Left lung (tissue), 14 donors: ENCODE measurements at places on chromosomes 5 and 9. TPM values are rescaled to one million over a fixed set of nuclear protein-coding genes. Genes with fewer than 3 reads are reported as not detected.

- no peak overlapping the region for H3K4me3 ChIP-seq
- H3K27me3 ChIP-seq, result no peaks in the 10 kb centered on the region
- peaks cover 16% of the 10 kb centered on the region for H3K4me1 ChIP-seq
- no peak for DNase-seq
These were observed 102.2 kb upstream of the DAB2 start for GRCh38 chr5:39526914-39527477.

FCN2 gene
- total RNA-seq, result not detected

CNTNAP3B gene
- 3.4 TPM for total RNA-seq

TNFSF15 gene
- total RNA-seq, result 20.5 TPM

- H3K4me1 ChIP-seq, result no peaks in the 10 kb centered on the region
- no peaks in the 10 kb centered on the region for H3K36me3 ChIP-seq
- H3K4me3 ChIP-seq, result no peak overlapping the region
- no peak for DNase-seq
- H3K27me3 ChIP-seq, result no peaks in the 10 kb centered on the region
- H3K27ac ChIP-seq, result no peak overlapping the region
These were observed 97.3 kb downstream of the MAPKAP1 start for GRCh38 chr9:125609744-125610143.

- H3K27me3 ChIP-seq, result no peaks in the 10 kb centered on the region
- no peaks in the 10 kb centered on the region for H3K4me1 ChIP-seq
- no peak overlapping the region for H3K4me3 ChIP-seq
- H3K36me3 ChIP-seq, result no peaks in the 10 kb centered on the region
These were observed 42.8 kb upstream of the FAT2 start for GRCh38 chr5:151633892-151634291.

- H3K4me1 ChIP-seq, result no peaks in the 10 kb centered on the region
- no peak overlapping the region for H3K4me3 ChIP-seq
- H3K36me3 ChIP-seq, result no peaks in the 10 kb centered on the region
These were observed 1770.8 kb upstream of the CDH9 start for GRCh38 chr5:28808967-28809810.

SCAI gene
- total RNA-seq, result 12.7 TPM

DNA sequence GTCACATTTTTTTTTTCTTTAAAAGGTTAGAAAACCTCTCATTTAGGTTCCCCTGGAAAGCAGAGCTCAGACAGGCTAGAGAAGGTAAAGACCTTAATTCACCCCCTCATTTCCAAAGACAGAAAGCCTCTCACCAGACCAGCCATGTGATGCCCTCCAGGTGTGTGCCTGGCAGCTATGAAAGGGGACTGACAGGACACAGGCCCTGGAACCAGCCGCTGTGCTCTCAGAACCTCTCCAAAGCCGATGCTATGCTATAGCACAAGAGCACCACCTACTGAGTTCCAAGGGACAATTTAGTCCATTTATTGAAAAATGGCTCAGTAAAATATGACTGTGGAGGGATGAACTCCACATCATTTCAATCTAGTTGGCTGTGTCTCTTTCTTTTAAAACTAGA lies 48.8 kb downstream of the FANCC start:
- no peaks in the 10 kb centered on the region for H3K36me3 ChIP-seq
- no peaks in the 10 kb centered on the region for H3K27me3 ChIP-seq
- no peak overlapping the region for H3K4me3 ChIP-seq
- DNase-seq, result no peak
- H3K27ac ChIP-seq, result no peak overlapping the region

- no peaks in the 10 kb centered on the region for H3K36me3 ChIP-seq
- peak; percentile 40 for DNase-seq
- H3K4me3 ChIP-seq, result no peak overlapping the region
These were observed 187.5 kb downstream of the TMEM38B start for GRCh38 chr9:105881654-105882349.

COL23A1 gene
- 1.6 TPM for total RNA-seq

ELAVL2 gene
- total RNA-seq, result not detected

RAI14 gene
- 75.0 TPM for total RNA-seq

SLC34A1 gene
- not detected for total RNA-seq

DNA sequence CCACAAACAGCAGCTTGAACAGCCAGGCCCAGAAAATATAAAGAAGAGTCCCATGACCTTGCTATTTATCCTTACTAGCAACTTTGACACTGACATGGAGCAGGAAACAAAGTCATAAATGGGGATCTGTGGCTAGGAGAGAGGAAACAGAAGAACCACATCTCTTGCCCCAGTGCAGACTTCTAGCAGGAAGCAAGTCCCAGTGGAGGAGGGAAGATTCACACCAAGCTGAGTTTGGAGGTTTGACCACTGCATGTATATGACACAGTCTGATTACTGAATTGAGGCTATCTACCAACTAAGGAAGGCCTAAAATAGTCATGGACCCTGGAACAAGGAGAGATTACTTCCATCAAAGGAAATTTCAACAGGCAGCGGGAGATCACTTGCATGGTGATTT lies 51.4 kb downstream of the CDH6 start:
- no peaks in the 10 kb centered on the region for H3K4me1 ChIP-seq
- no peak overlapping the region for H3K4me3 ChIP-seq
- H3K27ac ChIP-seq, result no peak overlapping the region

MZB1 gene
- total RNA-seq, result 8.8 TPM

GRCh38 chr5:148826739-148827070 lies 294 bp downstream of the ADRB2 start:
- H3K27me3 ChIP-seq, result no peaks in the 10 kb centered on the region
- peaks cover 2% of the 10 kb centered on the region for H3K4me1 ChIP-seq
- no peak for DNase-seq
- H3K27ac ChIP-seq, result peak overlapping the region; percentile 98
- H3K4me3 ChIP-seq, result peak overlapping the region; percentile 63
- no peaks in the 10 kb centered on the region for H3K36me3 ChIP-seq

SCGB3A2 gene
- 76.6 TPM for total RNA-seq

PCDHA9 gene
- not detected for total RNA-seq

- no peak for DNase-seq
- H3K4me1 ChIP-seq, result no peaks in the 10 kb centered on the region
- no peak overlapping the region for H3K27ac ChIP-seq
- no peaks in the 10 kb centered on the region for H3K36me3 ChIP-seq
- no peak overlapping the region for H3K4me3 ChIP-seq
These were observed 14.1 kb upstream of the SPARC start for GRCh38 chr5:151700820-151701219.

- no peak overlapping the region for H3K27ac ChIP-seq
- no peaks in the 10 kb centered on the region for H3K27me3 ChIP-seq
- no peaks in the 10 kb centered on the region for H3K36me3 ChIP-seq
- no peak for DNase-seq
These were observed 122.5 kb upstream of the TMEM161B start for GRCh38 chr5:88391116-88391515.

GFPT2 gene
- total RNA-seq, result 17.6 TPM

SPINK6 gene
- 0.42 TPM for total RNA-seq

GRCh38 chr9:78601957-78602565 lies 305.1 kb downstream of the PSAT1 start:
- H3K4me1 ChIP-seq, result no peaks in the 10 kb centered on the region
- no peaks in the 10 kb centered on the region for H3K27me3 ChIP-seq
- no peaks in the 10 kb centered on the region for H3K36me3 ChIP-seq
- no peak for DNase-seq
- no peak overlapping the region for H3K27ac ChIP-seq

- H3K4me3 ChIP-seq, result no peak overlapping the region
- H3K36me3 ChIP-seq, result no peaks in the 10 kb centered on the region
- H3K27me3 ChIP-seq, result no peaks in the 10 kb centered on the region
- DNase-seq, result no peak
- H3K27ac ChIP-seq, result no peak overlapping the region
These were observed 45.6 kb upstream of the N4BP3 start for GRCh38 chr5:178067755-178068154.

- H3K4me1 ChIP-seq, result no peaks in the 10 kb centered on the region
- no peak overlapping the region for H3K27ac ChIP-seq
- DNase-seq, result no peak
- no peaks in the 10 kb centered on the region for H3K36me3 ChIP-seq
- H3K4me3 ChIP-seq, result no peak overlapping the region
These were observed 262.9 kb downstream of the FBXL17 start for GRCh38 chr5:108118813-108119514.

DNA sequence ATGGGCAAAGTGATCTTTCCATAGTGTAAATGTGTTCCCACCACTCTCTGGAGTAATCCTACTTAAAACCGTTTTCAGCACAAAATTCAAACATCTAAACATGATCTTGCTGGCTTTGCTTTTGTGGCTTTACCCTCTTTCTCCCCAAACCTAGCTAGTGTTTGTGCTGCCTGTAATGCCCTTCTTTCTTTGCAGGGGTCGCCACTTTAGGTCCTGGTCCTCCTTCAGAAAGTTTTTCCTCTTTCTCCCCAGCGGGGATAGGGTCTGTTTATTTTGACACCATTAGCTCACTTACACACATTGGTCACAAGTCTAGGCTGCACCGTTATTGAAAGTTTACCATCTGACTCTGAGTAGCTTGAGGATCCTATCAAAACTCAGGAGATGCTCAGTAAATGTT lies 736 bp upstream of the HSD17B4 start:
- peak overlapping the region; percentile 91 for H3K27ac ChIP-seq
- H3K4me1 ChIP-seq, result peaks cover 24% of the 10 kb centered on the region
- H3K36me3 ChIP-seq, result no peaks in the 10 kb centered on the region
- no peak overlapping the region for H3K4me3 ChIP-seq
- DNase-seq, result no peak

GRCh38 chr5:139438707-139439012 lies 665 bp downstream of the DNAJC18 start:
- no peaks in the 10 kb centered on the region for H3K27me3 ChIP-seq
- H3K27ac ChIP-seq, result peak overlapping the region; percentile 95
- no peak for DNase-seq
- H3K4me3 ChIP-seq, result peak overlapping the region; percentile 83
- H3K36me3 ChIP-seq, result no peaks in the 10 kb centered on the region

DNA sequence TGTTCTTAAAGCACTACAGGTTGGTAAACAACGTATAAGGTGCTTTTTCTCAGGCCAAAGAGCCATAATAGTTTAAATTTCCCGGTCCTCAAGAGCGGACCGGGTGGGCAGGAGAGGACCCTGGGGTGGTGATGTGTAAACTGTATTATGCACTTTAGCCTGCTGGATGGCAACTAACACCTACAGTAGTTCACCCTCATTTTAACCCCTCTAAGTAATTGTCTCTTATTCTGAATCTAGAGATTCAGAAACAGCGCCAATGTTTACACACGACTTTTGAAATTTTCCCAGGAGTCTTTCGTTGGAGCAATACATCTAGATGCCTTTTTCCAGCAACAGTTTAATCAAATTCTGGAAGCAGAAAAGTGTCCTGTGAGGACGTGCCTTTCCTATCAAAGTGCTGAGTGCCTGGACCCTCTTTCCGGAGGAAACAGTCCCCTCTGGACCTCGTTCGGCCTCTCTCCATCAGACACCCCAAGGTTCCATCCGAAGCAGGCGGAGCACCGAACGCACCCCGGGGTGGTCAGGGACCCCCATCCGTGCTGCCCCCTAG lies 676 bp upstream of the OCLN start:
- H3K27ac ChIP-seq, result peak overlapping the region; percentile 90
- H3K27me3 ChIP-seq, result peaks cover 46% of the 10 kb centered on the region
- peak overlapping the region; percentile 58 for H3K4me3 ChIP-seq
- no peak for DNase-seq

TEX48 gene
- not detected for total RNA-seq

SUB1 gene
- 177 TPM for total RNA-seq
